Subcutaneous adipose tissue (tissue), 4 donors: ENCODE measurements at places on chromosomes 7 and 10. TPM values are rescaled to one million over a fixed set of nuclear protein-coding genes. Genes with fewer than 3 reads are reported as not detected.

The TLX1 gene
- not detected for total RNA-seq

The C10orf105 gene
- 0.19 TPM for total RNA-seq

The CAPZA2 gene
- 209 TPM for total RNA-seq

The LRRD1 gene
- total RNA-seq = 0.17 TPM

The BZW2 gene
- 94.6 TPM for total RNA-seq

The BMPER gene
- 6.1 TPM for total RNA-seq

The SPOCK2 gene
- 4.4 TPM for total RNA-seq

The TRPV5 gene
- total RNA-seq = not detected

The ZCCHC24 gene
- total RNA-seq = 75.7 TPM

The IFIT1B gene
- total RNA-seq = not detected

The DCLRE1A gene
- 3.1 TPM for total RNA-seq

The PLXNA4 gene
- total RNA-seq = 30.2 TPM
